ENCODE measurements at places on chromosomes 5 and 9. TPM values are rescaled to one million over a fixed set of nuclear protein-coding genes. Genes with fewer than 3 reads are reported as not detected.

GKAP1 gene
- total RNA-seq, result 12.9 TPM

C5orf52 gene
- not detected for total RNA-seq

- no peak for ATAC-seq
These were observed 3.5 kb upstream of the PLAA start for GRCh38 chr9:26950521-26950920.

GRCh38 chr9:16598316-16598715 lies 272.2 kb downstream of the BNC2 start:
- no peak for ATAC-seq

DNA sequence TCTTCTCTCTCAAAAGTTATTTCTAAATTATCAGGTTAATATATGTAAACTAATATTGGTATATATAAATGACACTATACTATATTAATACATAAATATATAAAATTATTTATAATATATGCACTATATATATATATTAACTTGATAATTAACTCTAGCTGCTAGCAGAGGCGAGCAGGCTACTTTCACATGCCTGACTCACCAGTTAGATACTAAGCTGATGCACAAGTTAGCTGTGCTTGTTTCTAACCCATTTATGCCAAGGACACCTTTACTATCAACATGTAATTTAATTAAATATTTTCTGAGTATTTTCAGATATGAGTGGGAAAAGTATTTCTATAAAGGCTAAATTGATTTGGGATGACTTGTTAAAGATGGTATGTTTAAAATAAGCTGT lies 70.1 kb downstream of the TRIO start:
- ATAC-seq, result no peak

DNA sequence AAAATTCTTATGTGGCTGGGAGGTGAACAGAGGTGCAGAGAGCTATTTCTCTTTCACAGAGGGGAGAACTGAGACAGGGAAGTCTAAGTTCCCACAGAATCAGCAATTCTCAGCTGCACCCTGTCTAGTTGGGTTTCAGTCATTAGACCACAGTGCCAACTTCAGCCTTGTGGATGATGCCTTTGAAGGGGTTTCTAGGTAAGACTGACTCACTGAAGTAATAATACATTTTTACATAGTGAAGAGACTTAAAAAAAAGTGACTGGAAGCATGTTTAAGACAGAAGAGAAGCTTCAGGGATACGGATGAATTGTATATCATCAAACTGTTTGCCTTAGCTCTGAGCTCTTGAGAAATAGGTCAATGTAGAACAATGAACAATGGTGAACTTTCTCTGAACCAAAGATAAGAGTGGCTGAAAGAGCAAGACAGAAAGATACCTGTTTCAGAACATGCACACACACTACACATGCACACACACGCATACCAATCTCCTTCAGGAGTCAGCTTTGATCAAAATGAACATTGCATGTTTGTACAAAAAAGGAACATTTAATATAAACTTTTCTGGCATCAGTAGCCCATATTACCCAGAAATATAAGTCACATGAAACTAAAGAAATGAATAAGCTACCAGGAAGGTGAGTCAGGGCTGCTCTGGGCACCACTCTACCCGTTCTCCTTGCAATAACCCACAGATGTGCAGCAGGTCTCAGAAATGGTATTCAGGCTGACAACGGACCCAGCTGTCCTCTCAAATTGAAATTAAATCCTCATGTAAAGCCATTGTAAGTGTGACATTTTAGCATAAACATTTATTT lies 12.6 kb upstream of the FYB1 start:
- ATAC-seq, result no peak

- no peak for ATAC-seq
These were observed 275.3 kb downstream of the TLE4 start for GRCh38 chr9:79847074-79847473.

DNA sequence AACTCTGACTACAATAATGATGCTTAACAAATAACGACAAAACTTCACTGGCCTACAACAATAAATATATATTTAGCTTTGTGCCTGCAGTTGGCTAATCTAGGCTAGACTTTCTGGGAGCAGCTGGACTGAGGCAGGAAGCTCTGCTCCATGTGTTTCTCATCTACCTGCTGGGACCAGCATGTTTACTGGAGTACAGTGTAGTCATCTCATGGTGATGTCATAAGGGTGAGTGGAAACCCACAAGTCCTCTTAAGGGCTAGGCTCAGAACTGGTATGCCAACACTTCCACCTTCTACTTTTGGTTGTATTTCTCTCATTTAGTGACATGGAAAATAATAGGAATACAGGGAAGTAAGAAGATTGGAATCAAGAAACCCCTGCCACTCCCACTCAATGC lies 85.7 kb upstream of the NIPBL start:
- no peak for ATAC-seq

DNA sequence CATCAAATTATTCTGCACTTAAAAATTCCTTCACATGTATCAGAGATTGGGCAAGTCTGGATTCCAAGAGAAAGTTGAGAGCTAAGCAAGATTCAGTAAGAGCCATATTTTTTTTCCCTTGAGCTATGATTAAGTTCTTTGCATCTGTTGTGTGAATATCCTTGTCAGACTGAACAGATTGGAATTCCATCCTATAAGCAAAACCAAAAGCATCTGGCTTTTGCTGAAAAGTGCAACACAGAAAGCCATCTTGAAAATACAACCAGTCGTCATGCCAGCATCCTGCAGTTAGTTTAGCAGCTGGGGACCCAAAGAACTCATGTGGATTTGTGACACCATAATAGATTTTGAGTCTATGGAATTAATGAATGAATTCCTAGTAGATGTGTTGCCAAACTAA lies 316.9 kb downstream of the MTRR start:
- ATAC-seq, result no peak
